Hepatic stellate cell (primary cell): ENCODE measurements at places on chromosomes 2 and 18.

DNA sequence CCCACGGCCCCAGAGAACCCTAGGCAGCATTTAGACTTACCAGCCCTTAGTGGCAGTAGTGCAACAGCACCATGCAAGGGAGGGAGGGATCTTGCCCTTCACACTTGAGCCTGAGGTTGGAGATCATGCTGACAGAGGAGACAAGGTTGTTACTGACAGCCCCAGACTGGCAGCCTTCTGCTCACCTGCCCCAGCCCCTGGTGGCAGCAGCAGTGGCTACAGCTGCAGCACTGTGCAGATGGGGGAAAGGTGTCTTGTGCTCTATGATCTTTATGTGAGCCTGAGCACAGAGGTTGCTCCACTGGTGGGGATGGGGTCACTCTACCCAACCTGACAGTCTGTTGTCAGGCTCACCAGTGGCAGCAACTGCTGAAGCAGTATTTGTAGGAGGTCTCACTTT, 501.2 kb upstream of the LRRTM4 start:
- DNase-seq: no peak

- DNase-seq: no peak
Measured at GRCh38 chr2:27638037-27638637, 9.3 kb downstream of the GPN1 start.

DNA sequence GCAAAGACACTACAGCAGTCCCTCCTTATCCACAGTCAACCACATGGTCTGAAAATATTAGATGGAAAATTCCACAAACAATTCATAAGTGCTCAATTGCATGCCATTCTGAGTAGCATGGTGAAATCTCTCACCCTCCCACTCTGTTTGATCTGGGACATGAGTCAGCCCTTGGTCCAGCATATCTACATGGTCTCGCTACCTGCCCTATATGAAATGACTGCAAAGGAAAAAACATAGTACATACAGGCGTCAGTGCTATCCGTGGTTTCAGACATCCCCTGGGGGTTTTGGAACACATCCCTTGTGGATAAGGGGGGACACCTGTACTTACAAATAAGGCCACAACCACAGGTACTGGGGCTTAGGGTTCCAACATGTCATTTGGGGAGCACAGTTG, 73.7 kb downstream of the CABLES1 start:
- DNase-seq: no peak

DNA sequence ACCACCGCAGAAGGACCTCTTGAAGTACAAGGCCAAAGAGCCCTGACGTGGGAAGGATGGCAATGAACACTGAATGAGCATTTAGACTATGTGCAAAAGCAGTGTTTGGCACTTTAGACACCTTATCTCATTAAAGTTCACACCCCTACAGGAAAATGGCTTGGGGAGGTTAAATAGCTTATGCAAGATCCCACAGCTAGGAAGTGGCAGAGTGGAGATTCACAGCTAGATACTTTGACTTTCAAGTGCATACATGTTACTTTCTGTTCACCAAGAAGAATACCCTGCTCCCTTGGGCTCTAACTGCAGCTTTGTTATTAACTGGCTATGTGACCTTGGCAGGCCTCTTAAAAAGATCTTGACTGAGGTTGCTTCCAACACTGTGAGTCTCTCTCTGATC, 58.2 kb downstream of the ICOS start:
- no peak for DNase-seq

DNA sequence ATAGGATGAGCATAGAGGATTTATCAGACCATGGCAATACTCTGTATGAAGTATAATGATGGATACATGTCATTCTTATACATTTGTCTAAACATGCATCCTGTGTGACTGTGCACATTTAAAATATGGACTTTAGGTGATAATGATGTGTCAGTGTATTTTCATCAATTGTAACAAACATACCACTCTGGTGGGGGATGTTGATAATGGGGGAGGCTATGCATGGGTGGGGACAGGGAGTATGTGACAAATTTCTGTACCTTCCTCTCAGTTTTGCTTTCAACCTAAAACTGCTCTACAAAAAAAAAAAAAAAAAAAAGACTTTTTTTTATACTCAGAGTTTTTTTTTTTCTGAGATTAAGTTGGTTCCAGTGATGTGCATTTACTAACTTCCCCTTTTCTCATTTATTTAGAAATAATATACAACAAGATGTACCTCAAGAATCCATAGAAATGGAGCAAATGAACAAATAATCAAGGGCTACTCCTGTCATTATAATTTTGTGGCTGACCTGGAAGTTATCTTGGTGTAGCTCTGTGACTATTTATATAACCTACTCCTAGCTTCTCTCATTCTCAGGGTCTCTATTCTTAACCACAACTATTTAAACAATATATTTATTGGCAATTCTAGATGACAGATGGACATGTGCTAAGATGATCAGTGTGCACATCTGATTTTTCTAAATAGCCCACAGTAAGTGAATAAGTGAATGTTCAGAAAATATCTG, 108.9 kb upstream of the ITGA4 start:
- DNase-seq: no peak

- peak; percentile 77 for DNase-seq
Measured at GRCh38 chr18:9017167-9017904, 85.2 kb upstream of the NDUFV2 start.

DNA sequence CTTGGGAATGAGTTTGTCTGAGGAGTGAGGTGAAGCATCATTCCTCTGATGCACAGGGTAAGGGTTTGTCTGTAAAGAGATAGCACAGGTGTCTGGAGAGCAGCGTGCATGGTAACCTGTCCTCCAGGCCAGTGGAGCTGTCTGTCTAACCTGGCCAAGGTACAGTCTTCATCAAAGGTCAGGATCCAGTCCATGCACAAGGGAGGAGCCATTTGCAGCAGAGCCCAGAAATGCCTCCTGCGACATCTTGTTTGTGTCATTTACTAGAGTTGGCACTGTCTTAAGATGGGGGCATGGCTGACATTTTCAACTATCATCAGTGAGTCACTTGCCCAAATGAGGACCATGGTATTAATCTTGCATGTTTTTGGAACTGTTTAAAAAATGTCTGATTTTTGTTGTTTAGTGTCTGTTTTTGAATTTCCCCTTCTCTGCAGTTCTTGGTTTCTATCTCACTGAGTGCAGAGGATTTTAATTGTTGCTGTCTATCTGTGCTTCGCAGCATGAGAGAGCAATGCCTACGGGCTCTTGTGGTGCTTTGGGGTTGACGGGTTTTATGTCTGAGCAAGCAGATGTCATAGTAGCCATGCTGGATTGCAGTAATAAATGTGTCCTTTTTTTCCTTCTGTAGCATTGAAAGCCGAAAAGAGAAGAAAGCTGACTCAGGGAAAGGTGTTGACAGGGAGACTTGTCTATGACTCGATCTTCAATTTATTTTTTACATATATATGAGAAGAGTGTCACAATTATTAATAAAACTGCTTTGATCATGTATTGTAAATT, 91.3 kb downstream of the DPP4 start:
- DNase-seq: no peak

DNA sequence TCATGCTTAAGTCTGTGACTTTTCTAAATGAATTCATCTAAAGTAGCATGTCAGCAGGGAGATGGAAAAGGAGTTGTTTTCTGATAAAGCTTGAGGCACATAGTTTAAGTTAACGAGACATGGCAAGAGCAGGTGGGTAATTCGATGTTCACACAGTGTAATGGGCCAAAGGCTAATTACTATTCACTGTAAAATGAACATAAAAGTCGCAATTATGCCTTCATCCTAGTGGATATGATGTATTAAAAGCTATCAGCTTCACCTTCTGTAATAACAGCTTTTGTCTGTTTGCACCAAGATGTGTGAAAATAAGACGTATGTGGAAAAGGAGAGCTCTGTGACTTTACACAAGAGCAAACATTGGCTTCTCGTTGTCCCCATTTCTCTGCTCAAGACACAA, 94.2 kb upstream of the CDH20 start:
- DNase-seq: no peak

DNA sequence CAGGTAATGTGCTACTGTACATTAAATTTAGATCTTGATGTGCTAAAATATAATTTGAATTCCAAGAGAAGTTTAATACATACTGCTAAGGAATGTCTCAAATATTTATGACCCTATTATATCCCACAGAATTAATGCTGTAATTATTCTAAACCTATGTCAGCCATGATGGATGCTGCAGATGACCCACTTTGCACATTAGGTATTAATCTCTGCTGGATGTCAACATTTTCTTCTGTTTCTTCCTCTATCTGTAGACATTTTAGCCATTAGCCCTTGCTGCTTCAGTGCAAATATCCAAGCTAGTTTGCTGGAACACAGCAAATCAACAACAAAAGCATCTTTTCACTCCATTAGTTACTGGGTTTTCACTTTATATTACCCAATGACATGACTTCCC, 164.6 kb downstream of the CDH2 start:
- no peak for DNase-seq

DNA sequence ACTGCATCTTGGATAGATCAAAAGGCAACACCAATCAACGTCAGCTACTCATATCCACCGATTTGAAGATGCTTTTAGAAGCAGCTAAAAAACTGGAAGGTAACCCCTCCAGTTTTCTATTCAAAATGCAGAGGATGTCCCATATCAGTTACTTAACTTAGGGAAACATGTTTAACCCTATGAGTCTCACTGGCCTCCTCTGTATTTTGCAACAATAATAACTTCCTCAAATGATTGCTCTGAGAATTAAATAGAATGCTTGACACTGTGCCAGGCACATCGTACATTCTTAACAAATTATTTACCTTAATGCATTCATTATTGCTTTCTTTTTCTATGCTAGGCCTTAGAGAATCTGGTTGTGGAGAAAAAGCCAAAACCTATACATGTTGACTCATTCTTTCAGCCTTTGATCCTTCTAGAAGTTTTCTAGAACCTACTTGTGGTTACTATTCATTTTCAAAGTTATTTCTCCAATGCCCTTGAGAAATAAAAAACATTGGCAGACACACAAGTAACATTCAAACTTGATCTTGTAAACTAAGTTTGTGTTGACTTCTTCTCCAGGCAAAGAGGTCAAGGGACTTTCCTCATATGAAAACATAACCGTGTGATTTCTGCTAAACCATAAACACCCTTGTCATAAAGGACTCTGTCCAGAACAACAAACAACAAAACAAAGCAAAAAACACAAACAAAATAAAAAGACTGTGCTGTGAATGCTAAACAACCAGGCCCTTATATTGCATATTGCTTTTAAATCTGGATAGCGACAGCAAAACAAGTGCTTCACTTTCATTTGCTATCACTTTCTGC, 4.6 kb downstream of the DOCK10 start:
- DNase-seq: no peak
